Naive thymus-derived CD4-positive, alpha-beta T cell (primary cell): ENCODE measurements at places on chromosomes 16 and 17. TPM values are rescaled to one million over a fixed set of nuclear protein-coding genes. Genes with fewer than 3 reads are reported as not detected.

Gene CRISPLD2
- polyA plus RNA-seq = 1.7 TPM

Gene GDE1
- 25.7 TPM for polyA plus RNA-seq

DNA sequence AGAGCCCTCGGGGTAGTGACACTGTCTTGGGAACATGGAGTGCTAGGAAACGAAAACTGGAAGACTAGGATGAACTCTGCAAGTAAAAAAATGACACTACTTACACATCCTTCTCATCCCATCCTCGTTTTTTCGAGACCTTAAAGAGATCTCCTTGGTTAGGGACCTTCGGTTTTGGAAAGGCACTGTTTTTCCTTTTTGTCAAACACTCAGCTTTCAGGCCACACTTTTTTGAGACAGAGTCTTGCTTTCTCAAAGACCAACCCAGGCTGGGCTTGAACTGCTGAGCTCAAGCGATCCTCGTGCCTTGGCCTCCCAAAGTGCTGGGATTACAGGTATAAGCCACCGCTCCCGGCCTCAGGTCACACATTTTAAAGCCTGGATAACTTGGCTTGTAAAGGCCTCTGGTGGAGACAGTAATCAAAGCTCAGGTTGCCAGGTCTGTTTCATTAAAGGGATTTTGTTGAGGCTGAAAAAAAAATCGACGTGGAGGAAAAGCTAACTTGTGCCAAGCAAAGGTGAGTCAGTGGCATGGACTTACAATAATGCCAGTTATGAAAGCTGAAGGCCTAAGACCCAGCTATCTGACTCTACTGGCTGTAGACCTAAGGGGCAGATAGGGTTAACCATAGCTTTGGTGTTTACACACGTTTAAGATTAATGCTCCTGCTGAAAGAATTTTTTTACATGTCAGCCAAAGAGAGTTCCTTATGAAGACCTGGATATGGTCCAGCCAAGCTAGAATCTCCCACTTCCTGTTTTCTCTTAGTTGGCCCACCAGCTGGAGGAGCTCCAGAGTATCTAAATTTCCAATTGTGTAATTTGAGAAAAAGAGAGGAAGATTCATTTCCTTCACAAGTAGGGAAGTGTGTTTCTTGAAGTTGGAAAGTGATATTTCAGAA is 823 bp downstream of the NBR1 start:
- DNase-seq = peak; percentile 7

GRCh38 chr16:86477642-86478041 is 32.7 kb upstream of the FOXF1 start:
- DNase-seq = no peak

DNA sequence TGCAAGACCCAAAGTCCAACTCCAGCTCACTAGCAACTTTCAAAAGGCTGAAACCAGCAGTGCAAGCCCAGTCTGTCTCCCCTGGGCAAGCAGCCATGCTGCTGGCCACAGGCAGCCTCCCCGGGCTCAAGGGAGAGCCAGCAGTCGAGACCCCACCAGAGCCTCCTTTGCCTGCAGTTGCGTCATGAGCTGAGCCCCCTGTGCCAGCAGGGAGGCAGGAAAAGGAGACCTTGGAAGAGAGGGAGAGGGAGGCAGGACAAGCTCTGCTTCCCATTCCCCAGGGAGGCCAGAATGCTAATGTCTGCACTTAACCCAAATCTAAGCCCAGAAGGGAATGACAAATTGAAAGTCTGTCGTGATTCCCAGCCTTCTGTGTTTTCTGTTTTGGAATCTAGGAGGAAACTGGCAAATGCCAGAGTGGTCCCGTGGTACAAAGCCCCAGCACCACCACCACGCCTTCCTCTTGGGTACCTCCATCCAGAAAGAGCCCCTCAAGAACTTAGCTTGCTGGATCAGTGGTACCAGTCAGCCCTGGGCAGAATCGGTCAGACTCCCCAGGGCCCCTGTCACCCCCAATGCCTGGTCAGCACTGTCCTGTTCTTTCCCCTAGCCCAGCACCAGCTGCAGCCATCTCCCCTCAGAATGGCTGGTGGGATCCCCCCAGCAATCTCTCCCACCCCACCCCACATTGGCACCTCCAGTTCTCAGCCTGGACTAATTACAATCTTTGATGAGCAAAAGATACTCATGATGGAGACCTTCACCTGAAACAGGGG is 99.3 kb upstream of the TNRC6C start:
- DNase-seq = no peak

GRCh38 chr17:19010729-19011505 is 6.4 kb upstream of the FAM83G start:
- DNase-seq = peak; percentile 6

GRCh38 chr16:4690946-4691665 is 2.3 kb upstream of the NUDT16L1 start:
- DNase-seq = no peak

DNA sequence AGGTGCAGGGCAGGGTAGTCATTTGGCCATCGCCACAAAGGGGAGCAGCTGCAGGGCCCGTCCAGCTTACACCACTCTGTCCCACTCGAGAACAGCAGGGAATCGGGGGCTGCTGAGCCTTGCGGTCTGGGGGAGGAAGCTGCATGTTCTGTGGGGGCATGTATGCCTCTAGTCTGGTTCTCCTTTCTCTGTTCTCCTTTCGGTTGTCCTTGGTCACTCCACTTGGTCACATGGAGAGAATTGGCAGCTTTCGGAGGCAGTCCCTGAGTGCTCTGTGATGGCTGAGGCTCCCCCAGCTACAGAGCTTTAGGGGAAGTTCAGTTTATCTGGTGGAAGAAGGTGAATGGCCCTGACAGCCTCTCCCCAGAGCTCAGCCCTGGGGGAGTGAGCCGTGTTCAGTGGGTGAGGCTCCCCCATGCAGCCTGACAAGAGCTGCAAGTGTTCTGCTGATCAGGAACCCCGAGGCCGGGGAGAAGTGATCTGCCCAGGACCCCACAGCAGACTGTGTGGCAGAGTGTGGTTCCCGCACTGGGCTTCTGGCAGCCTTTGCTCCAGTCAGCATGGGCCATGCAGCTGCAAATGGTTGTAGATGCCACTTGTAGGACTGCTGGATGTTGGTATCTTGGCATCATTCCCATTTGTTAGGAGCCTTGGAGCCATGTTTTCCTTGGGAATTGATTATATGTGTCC is 22.3 kb upstream of the SMPD3 start:
- DNase-seq = no peak

- DNase-seq = no peak
Observed at GRCh38 chr17:34434052-34434451, 71.0 kb upstream of the CCL1 start.

DNA sequence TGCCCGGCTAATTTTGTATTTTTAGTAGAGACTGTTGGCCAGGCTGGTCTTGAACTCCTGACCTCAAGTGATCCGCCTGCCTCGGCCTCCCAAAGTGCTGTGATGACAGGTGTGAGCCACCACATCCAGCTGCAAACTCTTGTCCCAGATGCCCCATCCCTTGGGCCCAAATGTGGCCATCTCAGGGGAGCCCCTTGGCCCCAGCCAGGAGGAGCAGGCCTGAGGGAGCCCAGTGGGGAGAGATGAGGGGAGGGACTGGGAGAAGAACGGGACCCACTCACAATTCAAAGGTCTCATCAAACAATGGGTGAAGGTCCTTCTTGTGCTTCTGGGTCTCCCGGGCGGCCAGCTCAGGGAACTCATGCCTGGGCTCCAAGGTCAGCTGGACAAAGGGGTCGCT is 14.5 kb downstream of the UNC13D start:
- DNase-seq = no peak

- DNase-seq = no peak
Observed at GRCh38 chr16:50673496-50674275, 7.4 kb downstream of the SNX20 start.

GRCh38 chr17:64420143-64420670 is 28.7 kb upstream of the MILR1 start:
- peak; percentile 62 for DNase-seq

DNA sequence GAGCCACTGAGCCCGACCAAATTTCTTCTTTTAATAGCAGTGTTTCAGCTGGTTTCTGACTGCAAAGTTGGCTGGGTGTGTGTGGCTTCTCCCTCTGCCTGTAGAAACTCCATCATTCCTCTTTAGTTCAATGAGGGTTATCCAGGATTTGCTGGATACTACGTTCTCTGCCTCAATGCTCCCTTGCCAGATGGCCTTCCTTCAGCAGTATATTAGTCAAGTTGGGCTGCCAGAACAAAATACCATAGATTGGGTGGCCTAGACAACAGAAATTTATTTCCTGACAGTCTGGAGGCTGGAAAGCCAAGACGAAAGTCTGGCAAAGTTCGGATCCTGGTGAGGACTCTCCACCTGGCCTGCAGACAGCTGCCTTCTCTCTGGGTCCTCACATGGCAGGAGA is 103.7 kb downstream of the NOG start:
- no peak for DNase-seq

GRCh38 chr16:58198022-58198683 is at the start of gene CSNK2A2:
Gene CSNK2A2 (minus strand): TSS chr16:58198106. CDS start chr16:58197736, 370 bp downstream.
- DNase-seq = peak; percentile 60

DNA sequence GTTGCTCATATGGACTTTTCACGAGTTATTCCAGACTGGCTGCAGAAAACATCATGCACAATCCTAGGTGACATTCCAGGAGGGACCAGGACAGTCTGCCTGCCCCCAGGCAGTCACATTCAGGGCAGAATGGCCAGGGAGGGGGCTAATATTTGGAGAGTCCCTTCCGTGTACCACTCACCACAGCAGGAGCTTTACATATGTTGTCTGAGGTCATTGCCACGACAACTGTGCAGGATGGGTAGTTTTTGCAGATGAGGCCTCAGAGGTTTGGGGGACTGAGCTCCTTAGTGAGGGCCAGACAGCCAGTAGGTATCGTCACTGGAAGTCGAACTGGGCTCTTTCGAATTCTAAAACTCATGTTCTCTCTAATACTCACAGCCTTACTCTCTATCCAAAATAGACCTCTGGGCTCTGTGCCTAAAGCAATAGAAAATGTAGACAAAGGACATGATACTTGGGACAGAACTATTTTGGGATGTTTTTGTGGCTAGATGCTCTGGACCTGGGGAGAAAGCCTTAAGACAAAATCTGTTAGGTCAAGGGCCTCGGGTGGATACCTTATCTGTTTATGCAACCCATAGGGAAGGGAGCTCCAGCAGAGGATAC is 338.5 kb downstream of the MAF start:
- no peak for DNase-seq

GRCh38 chr17:39239640-39240314 is 14.0 kb upstream of the STAC2 start:
- peak; percentile 68 for DNase-seq
